PC-9 (cell line): ENCODE measurements at places on chromosomes 2 and 18. TPM values are rescaled to one million over a fixed set of nuclear protein-coding genes. Genes with fewer than 3 reads are reported as not detected.

GRCh38 chr2:70962885-70963878 lies 15.2 kb upstream of the ANKRD53 start:
- H3K36me3 ChIP-seq = no peaks in the 10 kb centered on the region
- H3K27ac ChIP-seq = no peak overlapping the region
- DNase-seq = no peak
- H3K4me3 ChIP-seq = no peak overlapping the region
- no peaks in the 10 kb centered on the region for H3K27me3 ChIP-seq
- H3K4me1 ChIP-seq = no peaks in the 10 kb centered on the region

- H3K4me1 ChIP-seq = peaks cover 9% of the 10 kb centered on the region
- no peak overlapping the region for H3K4me3 ChIP-seq
- no peaks in the 10 kb centered on the region for H3K27me3 ChIP-seq
- no peak overlapping the region for H3K27ac ChIP-seq
Measured at GRCh38 chr18:48929941-48930713, 20.6 kb downstream of the SMAD7 start.

The C2orf74 gene
- 19.2 and 22.6 TPM in 2 replicates for total RNA-seq

The PARD3B gene
- total RNA-seq = 7.6 and 13.2 TPM in 2 replicates

DNA sequence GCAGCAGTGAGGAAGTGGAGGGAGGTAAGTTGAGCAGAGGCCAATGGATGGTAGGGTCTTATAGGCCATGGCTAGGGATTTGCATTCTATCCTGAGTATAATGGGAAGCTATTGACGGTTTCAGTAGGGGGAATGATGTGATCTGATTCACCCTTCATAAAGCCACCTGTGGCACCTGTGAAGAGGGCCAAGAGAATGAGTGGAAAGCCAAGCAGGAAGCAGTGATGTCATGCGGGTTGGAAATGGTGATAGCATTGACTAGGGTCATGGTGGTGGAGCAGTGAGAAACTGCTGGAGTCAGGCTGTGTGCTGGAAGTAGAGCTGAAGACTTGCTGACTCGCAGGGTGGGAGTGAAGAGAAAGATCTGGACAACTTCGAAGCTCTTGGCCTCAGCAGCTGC lies 111.7 kb downstream of the MARCHF4 start:
- no peaks in the 10 kb centered on the region for H3K36me3 ChIP-seq
- H3K4me1 ChIP-seq = no peaks in the 10 kb centered on the region
- no peaks in the 10 kb centered on the region for H3K27me3 ChIP-seq
- no peak for DNase-seq
